ENCODE measurements at places on chromosomes 11 and 22.

- no peak for DNase-seq
These were observed 10.1 kb upstream of the GRIK4 start for GRCh38 chr11:120501440-120501839.

- no peak for DNase-seq
These were observed 2.9 kb upstream of the E2F8 start for GRCh38 chr11:19243613-19244012.

GRCh38 chr11:109023036-109023435, 358.2 kb downstream of the DDX10 start:
- no peak for DNase-seq

- no peak for DNase-seq
These were observed 79.1 kb downstream of the NAT10 start for GRCh38 chr11:34184505-34185015.

Measured in CD4-positive, alpha-beta T cell treated with Interleukin-15 for 4 hours (primary cell).